Testis (tissue), 5 donors: ENCODE measurements at places on chromosomes 3 and 15.

DNA sequence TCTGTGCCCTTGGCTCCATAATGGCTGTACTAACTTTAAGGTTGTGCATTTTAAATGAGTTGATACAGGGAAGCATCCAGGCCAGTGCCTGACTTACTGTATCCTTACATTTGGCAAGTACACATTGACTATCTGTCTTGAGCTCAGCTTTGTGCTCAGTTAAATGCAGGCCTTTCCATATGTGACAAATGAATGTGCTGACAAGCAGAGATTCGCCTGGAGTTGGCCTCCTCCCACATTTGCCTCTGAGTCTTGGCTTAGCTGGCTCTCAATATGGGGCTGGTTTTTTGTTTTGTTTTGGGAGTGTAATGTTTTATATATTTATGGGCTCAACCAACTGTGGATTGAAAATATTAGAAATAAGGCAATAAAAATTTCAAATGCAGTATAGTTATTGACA, 29.7 kb downstream of the TRIM71 start:
- DNase-seq = no peak

GRCh38 chr3:79199966-79200365, 567.8 kb downstream of the ROBO1 start:
- no peak for DNase-seq

GRCh38 chr3:138282836-138283235, 46.8 kb downstream of the NME9 start:
- DNase-seq = no peak

- DNase-seq = no peak
These were observed 97.1 kb upstream of the SAMMSON start for GRCh38 chr3:69902386-69902785.

GRCh38 chr3:168996622-168997021, 666.9 kb downstream of the MECOM start:
- DNase-seq = no peak

DNA sequence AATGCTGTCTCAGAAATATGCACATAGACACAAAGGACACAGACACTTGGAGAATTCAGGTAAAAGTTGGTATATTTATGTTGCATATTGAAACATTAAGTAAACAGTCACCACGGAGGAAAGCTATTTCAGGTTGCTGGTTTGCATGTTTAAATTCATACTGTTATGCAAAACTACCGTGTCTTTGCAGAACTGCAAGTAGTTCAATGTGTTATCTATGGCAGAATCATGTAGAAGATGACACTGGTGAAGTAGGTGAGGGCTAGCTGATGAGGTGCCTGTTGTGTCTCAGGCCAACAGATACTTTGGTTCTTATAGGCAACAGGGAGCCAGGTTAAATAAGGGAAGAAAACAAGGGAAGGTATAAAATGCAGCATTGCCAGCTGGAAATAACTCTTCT, 511.3 kb downstream of the DIPK2A start:
- DNase-seq = no peak

DNA sequence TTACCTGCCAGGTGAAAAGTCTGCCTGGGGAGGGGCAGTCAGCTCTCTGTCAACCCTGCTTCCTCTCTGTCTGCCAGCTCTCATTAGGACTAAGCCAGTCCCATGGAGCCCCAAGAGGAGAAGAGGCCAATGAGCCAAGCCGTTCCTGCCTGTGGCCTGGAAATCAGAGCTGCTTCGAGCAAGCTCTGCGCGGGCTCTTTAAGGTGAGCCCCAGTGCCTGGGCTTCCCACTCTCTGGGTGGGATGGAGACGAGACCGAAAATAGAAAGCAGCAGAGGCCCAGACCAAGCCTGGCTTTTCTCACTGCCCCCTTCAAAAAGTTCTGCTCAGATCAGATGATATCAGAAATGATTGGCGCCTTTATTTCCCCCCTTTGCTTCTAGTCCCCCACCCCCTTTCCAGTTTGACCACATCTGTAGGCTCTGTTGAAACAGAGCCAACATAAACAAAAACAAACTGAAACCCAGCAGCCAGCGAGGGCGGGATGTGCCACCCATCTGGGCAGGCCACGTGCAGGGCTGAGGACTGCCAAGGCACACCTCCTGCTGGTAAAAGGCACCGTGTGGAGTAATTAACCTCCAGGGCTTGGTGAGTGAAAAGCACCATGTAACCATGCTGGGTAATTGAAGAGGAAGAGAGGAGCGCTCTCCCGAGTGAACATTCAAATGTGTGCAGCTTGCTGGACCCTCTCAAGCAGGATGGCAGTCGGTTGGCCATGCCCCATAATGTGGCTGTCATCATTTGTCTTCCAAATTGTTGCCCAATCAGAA, 471.0 kb upstream of the PROK2 start:
- DNase-seq = no peak

DNA sequence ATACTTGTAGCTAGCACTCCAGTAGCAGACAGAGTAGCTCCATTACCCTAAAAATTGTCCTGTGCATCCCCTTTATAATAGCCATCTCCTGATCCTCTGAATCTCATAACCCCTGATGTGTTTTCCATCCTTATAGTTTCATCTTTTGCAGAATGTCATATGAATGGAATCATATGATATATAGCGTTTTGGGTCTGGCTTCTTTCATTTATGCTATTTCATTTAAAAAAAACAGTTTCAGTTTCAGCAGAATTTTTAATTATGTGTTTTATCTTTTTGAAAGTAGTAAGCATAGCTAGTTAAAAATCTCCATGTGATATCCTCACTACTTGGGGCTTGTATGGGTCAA, 132.7 kb downstream of the KLF13 start:
- no peak for DNase-seq

DNA sequence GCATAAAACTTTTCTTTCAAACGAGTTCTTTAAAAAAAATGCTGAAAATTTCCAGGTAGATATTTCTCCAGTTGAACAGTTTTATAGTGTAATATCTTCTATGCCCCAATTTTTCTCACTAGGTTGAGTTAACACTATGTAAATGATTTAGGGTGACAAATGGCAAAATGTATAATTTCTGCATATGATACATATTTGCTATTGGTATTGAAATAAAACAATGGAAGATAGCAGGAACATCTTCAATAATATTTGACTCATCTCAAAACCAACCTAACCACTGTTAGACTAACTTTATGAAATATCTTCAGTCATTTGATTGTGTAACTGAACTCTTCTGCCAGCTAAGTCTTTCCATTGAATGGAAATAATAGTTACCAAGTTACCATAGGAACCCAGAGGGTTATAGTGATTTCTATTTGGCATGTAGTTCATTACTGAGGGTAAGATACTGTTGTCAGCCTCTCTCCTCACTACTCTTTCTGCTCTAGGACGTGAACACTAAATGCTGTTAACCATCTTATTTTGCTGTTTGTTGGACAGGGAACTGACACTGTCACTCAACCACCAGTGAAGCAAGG, 824.7 kb upstream of the NECTIN3 start:
- DNase-seq = no peak

DNA sequence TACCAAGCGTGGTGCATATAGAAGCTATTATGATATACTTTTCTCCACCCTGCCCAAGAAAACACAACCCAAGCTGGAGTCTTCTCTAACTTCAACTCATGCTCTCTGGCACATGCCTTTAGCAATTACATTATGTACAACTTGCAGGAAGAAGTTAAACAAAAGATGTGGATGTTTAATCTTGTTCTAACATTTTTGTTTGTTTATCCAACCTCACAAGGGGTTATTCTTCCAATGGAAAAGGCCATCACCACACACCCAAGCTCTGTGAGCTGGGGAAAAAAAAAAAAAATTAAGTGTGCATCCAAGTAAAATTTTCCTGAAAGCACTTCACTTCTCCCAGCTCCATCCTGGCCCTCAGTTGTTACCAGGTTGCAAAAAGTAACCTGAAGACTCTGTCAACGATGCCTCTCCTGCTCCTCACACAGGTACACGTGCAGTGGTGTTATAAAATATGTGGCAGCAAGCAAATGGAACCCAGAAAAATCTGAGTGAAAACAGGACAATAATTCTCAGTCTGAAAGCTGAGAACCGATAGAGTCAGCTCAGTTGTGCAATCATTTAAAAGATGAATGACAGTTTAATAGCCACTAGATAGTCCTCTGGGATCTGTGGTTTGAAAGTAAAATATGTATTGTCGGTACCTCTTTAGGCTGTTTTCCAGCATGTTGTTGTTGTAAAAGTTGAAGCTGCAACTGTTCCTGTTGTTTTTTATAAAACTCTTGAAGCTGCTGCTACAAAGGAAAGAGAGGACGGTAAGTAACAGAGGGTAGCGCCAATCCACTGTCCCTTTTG, 531.4 kb downstream of the FOXP1 start:
- DNase-seq = no peak

DNA sequence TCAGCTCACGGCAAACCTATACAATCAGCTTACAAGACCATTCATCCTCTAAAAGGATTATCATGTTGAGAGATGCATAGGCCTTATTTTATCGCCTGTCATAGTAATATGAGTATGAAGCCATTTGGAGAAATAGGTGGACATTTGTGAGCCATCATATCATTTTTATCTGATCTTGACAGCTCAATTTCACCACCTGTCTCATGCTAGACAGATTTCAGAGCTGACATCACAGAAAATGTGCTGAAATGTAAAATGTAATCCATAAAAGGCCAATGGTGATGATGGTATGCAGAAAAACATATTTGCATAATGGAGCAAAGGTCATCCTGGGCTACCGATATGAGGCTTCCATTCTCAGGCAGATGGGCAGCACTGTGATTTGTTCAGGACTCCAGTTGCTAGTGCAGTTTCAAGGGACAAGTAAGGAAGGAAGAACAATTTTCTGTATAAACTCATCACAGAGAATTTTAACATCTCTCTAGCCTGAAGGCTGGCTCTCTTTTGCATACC, 221.5 kb downstream of the ULK4 start:
- DNase-seq = no peak

GRCh38 chr15:83775738-83776137, 121.8 kb downstream of the ADAMTSL3 start:
- DNase-seq = no peak

- DNase-seq = no peak
These were observed 69.2 kb downstream of the RFTN1 start for GRCh38 chr3:16444344-16444743.

DNA sequence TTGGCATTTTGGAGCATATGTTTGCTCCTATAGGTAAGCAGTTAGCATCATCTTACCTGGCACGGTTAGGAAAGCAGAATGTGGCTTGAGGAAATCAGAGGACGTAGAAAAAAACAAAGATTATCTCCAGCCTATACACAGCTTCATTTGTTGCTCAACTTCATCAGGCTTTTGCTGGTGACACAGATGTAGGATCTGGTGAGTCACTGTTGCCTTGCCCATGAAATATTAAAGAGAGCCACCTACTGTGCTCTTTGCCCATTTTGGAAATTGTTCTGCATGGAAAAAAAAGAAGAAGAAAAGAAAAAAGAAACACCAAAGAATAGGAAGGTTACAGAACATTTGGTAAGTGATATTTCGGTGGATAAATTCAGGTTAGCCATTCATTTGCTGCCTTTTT, 3.8 kb downstream of the IL1RAP start:
- no peak for DNase-seq

- no peak for DNase-seq
These were observed 153.0 kb upstream of the CGNL1 start for GRCh38 chr15:57223345-57223744.

GRCh38 chr3:179416681-179417080, 34.6 kb downstream of the GNB4 start:
- DNase-seq = no peak

DNA sequence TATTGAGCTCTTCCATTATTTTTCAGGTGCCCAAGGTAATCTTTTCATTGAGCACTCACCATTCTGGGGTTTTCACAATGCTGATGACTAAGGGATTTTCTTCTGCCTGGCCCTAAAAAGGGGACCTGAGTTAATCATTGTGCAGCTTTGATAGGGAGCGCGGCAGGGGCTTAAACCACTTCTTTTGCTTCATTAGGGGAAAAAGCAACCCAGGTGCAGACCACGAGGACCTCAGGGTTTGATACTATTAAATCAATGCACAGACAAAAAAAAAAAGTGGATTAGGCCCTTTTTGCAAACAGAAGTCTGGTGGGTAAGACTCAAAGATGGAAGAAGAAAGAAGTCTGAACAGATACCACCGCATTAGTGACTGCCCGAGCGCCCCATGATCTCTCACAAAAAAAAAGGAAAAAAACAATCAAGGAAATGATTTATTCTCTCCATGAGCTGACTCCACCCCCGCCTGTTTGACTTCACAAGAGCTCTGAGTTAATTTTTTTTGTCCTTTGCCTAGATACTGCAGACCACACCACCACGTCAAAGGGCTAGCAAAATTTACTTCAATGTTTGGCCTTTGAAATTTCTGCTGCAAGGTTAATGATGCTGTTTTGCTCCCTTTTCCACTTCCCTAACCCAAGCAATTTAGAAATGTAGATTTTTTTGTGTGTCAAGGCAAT, 78.0 kb upstream of the FEZF2 start:
- no peak for DNase-seq

DNA sequence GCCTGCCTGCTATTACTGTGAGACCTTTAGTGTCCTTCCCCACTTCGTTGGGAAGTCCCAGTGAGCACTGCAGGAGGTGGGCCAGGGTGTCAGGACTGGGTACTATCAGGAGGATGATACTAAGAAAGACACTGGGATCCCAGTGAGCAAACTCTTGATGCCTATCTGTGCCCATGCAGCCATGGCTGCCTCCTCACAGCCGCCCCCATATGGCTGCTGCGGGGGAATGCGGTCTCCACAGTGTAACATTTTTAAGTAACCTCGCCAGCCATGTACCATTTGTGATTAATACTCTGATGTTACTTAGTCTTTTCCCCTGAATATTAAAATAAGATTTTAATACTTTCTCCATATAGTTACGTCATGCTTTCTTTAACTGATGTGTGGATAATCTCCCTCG, 312.2 kb downstream of the RYR3 start:
- no peak for DNase-seq

DNA sequence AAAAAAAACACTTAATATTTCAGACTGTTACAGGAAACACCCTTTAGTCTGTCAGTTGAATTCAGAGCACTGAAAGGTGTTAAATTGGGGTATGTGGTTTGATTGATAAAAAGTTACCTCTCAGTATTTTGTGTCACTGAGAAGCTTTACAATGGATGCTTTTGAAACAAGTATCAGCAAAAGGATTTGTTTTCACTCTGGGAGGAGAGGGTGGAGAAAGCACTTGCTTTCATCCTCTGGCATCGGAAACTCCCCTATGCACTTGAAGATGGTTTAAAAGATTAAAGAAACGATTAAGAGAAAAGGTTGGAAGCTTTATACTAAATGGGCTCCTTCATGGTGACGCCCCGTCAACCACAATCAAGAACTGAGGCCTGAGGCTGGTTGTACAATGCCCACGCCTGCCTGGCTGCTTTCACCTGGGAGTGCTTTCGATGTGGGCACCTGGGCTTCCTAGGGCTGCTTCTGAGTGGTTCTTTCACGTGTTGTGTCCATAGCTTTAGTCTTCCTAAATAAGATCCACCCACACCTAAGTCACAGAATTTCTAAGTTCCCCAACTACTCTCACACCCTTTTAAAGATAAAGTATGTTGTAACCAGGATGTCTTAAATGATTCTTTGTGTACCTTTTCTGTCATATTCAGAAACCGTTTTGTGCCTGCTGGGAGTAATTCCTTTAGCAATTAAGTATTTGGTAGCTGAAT, 17.9 kb downstream of the TMEM43 start:
- no peak for DNase-seq

GRCh38 chr3:154970797-154971196, 109.3 kb upstream of the MME start:
- no peak for DNase-seq

GRCh38 chr3:127171320-127171719, 21.6 kb upstream of the PRR23E start:
- DNase-seq = no peak
